CD4-positive, alpha-beta T cell treated with Interleukin-12 subunit alpha and Interleukin-12 subunit beta, for 1 hour (primary cell): ENCODE measurements at places on chromosomes 1 and 21.

GRCh38 chr1:204419064-204419403 is 7.4 kb upstream of the PPP1R15B start:
- DNase-seq = no peak

GRCh38 chr1:41515131-41515678 is 30.7 kb upstream of the EDN2 start:
- DNase-seq = no peak

- no peak for DNase-seq
Observed at GRCh38 chr1:39047374-39048229, 21.5 kb downstream of the NDUFS5 start.

DNA sequence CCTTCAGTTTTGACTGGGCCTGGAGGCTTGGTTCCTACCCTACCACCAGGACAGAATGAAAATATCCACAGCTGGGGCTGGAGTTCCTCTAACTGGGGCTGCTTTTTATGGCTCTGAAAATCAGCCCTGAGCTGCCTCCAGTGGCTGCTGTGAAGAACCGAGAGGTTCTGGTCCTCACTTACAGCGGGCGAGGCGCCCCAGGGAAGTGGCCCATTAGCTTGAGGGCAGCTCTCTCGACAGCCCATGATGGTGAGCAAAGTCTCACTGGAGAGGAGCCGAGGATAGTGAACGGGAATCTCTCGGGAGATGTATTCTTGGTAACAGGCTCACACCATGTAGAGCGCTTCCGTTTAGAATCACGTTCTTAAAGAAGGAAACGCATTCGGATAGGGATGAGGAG is 459.7 kb downstream of the KIF26B start:
- DNase-seq = no peak

DNA sequence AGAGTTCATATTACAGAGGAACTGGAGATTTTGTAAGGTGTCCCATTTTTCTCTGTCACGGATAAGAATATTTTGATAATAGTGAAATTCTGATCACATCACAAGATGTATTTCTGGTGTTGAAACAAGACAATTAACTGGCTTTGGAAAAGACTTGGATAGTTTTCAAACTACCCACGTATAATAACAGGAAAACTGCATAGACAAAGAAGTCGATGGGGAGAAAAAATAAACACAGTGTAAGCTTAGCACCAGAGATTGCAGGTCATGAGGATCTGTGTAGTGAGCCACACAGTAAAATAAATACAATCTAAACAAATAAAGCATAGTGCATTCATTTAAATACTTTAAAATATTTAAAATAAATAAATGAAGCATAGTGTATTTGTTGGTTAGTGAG is 452.3 kb upstream of the ADAMTS5 start:
- DNase-seq = no peak

DNA sequence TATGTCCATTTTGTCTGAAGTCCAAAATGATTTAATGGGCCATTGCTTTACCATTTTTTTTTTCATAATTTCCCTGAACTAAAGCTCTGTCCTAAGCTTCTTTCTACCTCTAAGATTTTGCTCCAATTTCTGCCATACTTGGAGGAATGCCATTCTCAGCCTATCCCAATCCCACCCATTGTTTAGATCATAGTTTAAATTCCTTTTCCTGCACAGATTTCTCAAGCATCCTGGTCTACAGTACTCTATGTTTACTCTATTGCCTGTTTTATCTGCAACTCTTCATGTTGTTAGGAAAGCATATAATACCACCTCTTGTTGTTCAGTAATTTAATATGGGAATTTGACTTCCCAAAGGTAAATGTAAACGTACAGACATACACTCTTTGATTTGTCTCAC is 30.8 kb downstream of the ADAMTS1 start:
- DNase-seq = no peak

DNA sequence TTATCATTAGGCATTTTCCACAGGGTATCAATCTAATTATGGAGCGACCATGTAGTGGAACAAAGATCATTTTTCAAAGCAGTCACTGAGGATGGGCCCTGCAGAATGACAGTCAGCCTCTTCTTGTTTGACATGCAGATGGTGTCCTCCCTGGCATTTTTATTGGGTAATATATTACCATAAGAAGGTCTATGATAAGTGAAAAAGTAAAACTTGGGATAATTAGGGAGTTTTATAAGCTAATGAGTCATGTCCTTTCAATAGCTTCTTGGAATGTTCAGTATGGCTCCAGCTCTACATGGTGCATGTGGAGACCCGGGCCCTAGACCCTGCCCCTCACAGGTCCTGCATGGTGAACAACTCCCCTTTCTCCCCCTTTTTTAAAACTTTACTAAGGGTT is 232.2 kb upstream of the COA6 start:
- no peak for DNase-seq
